ENCODE measurements at places on chromosomes 7 and 10.

- no peak for DNase-seq
Observed at GRCh38 chr7:78081888-78082287, 283.3 kb downstream of the PHTF2 start.

DNA sequence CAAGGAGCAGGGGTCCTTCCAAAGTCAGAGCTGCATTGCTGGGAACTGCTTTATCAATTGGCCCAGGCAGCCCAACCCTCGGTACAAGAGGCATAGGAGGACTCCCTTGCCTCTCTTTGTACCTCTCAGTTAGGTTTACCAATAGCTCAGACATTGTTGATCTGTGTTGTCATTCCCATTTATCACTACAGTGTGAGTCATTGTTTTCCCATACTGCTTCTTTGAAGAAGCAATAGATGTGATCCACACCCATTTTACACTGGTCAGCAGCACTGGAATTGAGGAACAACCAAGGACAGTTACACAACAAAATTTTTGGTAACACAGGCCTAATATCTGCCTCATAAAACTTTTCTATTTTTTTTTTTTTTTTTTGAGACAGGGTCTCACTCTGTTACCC lies 307.2 kb downstream of the SNX13 start:
- DNase-seq: no peak

GRCh38 chr7:35536396-35536826 lies 158.5 kb downstream of the HERPUD2 start:
- no peak for DNase-seq

DNA sequence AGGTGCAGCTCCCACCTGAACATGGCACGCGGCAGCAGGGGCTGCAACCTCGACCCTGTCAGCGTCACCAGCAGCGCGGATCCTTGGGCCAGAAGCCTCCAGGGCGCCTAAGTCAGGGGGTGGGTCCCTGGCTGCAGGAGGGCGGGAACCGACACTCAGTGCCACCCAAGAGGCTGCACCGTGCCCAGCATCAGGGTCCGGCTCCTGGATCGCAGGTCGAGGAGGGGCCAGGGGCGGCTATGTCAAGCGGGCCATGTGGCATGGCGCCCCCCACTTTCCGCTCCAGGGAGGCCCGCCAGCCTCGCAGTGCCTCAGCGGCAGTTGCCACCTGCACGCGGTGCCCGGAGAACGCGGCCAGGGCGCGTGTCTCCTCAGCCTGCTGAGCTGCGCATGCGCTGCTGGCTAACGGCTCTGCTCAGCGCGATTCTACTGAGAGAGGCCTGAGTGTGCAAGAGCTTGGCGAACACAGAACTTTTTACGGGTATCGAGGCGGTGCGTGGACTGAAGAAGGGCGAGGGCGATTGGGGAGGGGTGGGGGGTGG lies at the start of gene ANKRD30A:
TSS of gene ANKRD30A (plus strand) at position 408 of the 542 bp plus-strand sequence. CDS start 190 bp downstream, outside the sequence.
- DNase-seq: no peak

DNA sequence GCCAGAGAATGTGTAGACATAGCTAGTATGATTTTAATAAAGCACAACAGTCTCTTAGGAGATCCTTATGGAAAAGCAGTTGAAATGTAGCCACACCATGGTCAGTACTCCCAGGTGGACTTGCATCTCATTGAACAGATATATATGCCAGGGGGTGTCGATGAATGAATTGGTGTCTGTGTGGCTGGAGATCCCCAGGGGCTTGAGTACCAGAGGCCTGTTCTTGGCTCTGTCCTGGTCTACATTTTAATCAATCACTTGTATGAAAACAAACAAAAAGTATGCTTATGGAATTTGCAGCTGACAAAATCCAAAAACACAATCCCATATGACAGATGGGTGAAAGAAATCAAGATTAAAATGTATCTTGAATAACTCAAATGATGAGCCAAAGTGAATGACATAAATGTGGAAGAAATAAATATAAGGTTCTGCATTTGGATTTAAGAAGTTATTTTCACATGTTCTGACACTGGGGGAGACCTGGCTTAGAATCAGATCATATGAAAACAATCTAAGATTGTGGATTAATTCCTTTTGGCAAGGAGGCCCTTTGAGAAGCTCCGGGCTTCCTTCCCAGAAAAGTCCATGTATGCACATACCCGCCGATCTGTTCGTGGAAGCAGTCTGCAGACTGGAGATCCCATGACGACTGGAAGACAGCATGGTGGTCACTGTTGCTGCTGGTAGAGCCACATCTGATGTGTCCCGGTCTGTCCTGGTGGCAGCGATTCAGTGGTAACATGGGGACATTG lies 15.6 kb downstream of the CLEC2L start:
- DNase-seq: no peak

DNA sequence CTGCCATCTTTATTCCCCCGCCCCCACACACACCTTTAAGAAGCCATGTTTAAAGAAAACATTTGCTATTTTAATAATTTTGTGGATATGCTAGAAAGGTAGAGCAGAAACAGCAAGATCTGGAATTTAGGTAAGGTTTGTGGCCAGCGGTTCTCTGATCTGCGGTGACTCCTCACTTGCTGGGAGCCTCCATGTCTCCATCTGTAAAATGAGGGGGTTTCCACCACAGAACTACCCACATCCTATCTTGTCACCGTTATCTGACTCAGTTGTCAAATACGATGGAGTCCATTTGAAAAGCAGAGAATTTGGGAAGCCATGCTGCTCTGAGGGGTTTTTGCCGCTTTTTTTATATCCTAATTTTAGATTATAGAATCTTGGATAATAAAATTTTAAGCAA lies 23.3 kb downstream of the MACC1 start:
- no peak for DNase-seq

DNA sequence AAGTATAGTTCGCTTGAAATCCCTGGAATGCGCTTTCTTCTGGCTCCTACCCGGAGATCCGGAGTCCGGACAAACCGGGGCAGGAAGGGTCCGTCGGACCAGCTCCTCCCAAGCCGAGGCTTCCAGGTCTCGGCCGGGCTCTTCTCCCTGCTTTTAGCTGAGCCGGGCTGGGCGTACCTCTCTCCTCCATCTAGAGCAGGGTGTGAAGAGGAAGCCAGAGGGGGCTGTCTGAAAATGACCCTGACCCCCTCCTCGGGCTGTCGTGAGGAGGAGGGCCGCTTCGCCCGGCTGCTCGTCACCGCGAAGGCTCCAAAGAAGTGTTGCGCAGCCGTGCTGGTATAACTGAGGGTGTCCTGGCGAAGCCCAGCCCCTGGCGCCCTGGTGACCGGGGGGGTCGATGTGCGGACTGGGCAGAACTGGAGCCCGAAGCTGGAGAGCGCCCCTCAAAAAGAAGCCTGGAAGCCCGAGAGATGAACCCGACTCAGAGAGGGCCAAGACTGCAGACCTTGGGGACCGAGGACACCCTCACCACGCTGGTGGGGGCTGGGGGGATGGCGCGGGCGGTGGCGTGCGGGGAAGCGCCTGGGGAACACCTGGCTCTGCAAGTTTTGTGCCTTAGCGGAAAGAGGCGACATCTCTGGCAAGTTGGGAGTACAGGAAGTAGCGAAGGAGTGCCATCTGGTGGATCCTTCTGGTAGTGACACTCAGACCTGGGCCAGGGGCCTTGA lies 5.7 kb downstream of the KAZALD1 start:
- DNase-seq: no peak

- no peak for DNase-seq
Observed at GRCh38 chr10:60943316-60944057, 498 bp downstream of the RHOBTB1 start.

DNA sequence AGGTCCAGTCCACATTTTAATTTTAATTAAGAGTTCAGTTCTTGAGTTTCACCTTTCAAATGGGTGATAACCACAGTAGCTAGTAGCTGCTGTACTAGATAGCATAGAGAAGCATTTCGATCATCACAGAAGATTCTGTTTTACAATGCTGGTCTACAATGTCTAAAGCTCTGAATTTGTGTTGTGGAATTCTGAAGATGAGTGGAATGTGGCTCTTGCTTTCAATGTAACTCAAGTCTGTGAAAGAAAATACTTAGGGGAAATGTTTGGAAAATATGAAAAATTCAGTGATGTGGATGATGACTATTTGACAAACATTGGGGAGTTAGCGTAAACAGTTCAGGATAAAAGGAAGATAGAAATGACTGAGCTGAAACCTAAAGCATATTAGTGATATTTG lies 139.4 kb downstream of the GNAT3 start:
- DNase-seq: no peak

DNA sequence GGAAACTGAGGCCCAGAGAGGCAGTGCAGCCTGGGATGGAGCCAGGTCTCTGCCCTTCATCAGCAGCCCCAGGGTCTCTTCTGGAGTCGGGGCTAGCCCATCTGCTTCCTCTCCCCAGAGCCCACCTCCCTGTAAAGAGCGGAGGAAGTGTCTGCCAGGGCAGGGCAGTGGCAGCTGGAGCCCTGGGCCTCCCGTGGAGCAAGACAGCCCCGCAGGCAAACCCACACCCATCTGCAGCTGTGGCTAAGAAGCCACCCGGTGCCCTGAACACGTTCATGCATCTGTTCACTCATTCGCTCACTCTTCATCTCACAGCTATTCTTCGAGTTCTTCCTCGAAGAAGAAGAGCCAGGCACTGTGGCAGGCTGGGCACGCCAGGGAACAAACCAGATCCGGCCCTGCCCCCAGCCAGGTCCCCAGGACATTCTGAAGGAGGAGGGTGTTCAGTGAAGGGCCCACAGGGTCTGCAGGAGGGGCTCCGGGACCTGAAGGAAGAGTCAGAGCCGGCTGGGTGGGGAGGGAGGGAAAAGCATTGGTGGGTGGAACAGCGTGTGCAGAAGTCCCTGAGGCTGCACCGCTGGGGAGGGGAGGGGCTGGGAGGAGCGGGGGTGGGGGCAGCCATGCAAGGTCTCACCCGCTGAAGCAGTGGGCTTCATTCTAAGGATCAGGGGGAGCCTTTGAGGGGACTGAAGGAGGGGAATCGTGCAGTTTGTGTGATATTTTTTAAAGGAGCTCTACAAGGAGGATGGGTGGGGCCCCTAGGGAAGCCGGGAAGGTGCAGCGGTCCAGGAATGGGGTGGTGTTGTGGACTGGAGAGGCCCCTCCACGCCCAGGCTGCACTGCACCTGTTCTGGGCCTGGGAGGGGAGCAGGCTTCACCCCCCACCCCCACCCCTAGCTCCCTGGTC lies 99.1 kb downstream of the UNCX start:
- no peak for DNase-seq

All from stimulated activated CD4-positive, alpha-beta T cell treated with anti-CD3 and anti-CD28 coated beads, TNF-alpha, amount 100 ng/mL, for 4 hours (primary cell).